Fibroblast of upper back skin (primary cell): ENCODE measurements at places on chromosomes 2 and 18.

GRCh38 chr18:68509902-68510301 lies 205.0 kb downstream of the TMX3 start:
- DNase-seq = no peak

GRCh38 chr2:204108330-204108751 lies 171.8 kb downstream of the ICOS start:
- DNase-seq = peak; percentile 31

GRCh38 chr2:85390941-85391669 lies 19.1 kb downstream of the CAPG start:
- DNase-seq = peak; percentile 25

DNA sequence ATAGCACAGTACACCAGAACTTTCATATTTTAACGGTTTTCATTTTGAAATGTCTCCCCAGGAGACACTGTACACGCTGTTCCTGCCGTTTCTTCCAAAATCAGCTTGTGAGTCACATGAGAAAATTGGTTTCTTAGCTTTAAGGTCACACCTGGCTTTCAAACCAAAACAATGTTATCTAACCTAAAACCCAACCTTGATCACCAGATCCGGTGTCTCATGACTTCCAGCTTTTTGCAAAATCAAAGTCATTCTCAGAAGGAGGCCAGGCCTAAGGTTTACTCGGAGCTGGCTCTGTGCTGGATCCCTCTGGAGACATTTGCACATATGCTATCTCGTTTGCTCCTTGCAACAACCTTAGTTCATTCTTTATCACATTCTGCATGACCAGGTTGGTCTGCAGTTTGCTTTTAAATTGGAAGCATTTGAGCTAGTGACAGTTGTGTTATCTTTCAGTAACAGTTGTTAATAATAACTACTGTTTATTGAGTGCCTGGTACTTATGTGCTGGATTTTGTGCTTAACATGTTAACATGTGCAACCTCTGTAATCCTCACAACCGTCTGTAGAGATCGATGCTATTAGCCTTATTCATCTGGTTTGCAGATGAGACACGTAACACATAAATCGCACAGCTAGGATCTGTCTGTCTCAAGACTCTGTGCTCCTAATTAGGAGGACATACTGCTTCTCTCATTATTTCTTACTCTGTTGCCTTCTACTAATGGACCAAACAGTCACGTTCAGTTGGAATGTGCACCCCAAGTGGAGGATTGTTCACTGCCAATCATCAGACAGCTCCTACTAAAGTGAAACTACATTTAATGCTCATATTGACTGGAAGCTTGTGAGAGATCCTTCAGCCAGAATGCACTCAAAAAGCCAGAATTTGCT lies 105.5 kb downstream of the RNF144A start:
- peak; percentile 44 for DNase-seq

- no peak for DNase-seq
Observed at GRCh38 chr2:76610451-76610850, 899.7 kb upstream of the GCFC2 start.

DNA sequence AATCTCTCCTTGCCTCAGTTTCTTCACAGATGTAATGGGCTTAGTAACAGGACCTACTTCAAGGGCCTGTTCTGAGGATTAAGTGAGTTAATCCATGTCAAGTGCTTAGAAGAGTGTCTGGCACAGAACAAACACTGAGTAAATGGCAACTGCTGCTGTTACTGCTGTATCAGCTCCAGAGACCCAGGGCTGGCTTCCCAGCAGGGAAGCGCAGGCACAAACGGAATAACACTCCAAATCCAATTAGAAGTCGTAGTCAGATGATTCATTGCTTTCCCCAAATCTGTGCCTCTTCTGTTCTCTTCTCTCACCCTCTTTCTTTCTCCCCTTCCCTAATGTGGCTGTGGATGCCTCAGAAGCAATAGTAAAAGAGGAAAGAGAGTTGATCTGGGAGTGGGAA lies 101.1 kb upstream of the FZD7 start:
- DNase-seq = no peak

DNA sequence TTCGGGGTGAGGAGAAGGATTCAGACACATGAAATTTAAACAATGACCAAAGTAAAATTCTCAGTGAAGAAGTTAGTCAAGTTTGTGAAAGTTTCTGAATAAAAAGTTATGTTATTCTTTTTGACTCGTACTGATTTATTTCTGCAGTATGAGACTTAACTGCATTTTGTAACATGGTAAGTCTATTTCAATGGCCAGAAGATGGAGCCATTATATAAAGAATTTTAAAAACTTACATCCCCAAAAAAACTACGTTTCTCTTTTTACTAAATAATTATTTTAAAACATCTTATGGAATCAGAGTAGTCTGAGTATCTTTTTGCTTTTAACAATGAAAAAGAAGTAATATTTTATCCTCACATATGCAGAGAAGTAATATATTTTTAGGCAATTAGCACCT lies 51.4 kb upstream of the SCN1A start:
- DNase-seq = peak; percentile 25

GRCh38 chr2:31217465-31218200 lies at the start of gene CAPN14:
TSS of gene CAPN14 (minus strand) at chr2:31217515. CDS start at chr2:31205447, 12,068 bp downstream.
- no peak for DNase-seq

DNA sequence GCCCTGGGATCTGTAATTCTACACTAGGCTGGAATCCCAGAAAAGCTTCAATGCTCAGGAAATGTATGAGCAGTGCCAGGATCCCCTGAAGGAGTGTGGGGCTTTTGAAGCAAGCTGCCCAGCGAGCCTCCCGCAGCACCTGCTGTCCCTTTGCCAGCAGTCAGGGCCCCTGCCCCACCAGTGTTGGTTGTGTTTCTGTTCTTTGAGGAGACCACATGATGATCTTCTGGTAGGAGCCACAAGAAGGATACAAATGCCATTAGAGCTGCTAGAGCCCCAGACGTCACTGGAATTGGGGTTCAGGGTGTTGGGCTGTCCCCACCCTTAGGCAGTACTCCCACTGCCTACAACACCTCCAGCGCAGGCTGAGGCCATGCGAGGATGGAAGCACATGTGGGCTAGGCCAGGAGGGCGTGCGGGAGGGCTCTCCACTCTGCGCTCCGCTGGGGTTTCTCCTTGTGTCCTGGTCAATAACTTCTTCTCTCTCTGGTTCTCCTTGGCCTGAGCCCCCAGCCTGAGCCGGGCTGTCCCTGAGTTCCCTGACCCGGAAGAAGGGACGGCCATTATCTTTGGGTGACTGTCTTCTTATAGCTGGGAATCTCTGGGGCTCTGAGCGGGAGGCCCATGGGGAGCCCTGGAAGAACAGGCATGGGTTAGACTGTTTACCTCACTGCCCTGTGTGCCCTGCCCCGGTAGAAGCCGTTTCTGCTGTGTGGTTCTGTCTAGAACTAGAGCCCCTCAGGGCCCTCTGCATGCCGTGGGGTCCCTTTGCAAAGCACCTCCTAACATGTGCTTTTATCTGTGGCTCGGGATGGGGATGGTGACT lies 73.9 kb downstream of the LRRFIP1 start:
- DNase-seq = no peak

DNA sequence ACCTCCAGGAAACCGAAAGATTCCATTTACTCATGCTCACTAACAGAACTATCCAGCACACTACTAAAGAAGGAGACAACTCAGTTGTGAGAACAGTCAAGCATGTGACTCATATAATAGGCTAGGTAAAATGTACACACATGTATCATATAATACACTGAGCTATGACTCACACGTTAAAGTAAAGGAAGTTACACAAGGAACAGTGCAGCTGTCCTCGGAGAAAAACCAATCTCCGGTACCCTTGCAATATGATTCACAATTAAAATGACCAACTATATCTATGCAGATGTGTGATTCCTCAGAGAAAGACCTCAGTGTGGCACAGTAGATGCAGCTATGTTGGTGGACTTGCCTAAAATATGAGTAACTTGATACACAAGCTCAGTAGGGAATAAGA lies 76.5 kb downstream of the STRN start:
- peak; percentile 95 for DNase-seq

GRCh38 chr2:63872571-63873328 lies 31.1 kb downstream of the UGP2 start:
- DNase-seq = peak; percentile 44

DNA sequence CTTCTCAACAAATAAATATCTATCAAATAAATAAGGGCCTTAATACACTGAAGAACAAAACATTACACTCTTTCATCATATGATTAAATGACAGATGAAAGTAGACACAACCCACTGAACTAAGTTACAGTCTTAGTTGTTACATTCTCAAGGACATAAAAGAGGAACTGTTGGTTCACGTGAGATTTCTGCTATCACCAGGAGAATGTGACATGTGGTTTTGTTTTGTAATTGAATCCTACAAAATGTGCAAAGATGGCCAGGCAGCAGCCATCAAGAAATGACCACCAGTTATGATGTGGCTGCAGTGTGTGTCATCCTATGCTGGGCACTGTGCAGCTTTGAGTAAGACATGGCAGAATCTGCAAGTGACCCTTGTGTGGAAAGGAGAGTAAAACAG lies 310.6 kb upstream of the PIK3C3 start:
- no peak for DNase-seq

DNA sequence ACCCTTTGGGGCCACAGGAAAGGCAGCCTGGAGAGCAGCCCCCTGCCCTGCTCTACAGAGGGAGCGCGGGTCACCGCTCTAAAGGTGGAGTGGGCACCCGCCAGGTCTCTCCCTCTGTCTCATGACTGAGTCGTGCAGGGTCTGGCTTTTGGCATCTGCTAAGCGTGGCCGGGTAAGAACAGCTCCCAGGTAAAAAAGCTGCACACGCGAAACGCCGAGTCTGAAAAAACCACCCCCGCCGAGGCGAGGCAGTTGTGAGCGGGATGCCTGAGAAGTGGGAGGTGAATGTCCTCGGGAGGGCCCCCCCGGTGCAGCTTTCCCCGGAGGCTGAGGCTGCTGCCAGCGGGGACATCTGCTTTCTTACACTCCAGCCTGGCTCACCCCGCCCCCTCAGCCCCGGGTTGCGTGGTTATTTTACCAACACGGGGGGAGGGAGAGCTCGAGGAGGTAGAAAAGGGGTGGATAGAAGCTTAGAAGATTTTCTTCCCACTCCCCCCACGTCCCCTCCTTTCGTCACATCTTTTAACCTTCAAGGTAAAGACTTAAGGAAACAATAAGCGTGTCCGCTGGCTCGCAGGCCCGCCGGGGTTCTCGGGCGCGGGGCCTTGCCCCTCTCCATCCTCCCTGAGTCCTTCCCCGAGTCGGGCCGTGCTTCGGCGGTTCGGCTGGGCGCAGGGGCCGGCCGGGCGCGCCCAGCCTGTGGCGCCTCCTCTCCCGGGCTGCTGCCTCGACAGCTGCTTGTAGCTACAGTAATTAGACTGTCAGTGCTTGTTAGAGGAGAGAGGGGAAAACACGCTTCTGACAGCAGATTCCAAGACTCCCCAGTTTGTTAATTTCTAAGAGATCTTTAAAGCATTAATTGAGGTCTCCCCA lies 70.6 kb upstream of the PSMD14 start:
- peak; percentile 51 for DNase-seq

DNA sequence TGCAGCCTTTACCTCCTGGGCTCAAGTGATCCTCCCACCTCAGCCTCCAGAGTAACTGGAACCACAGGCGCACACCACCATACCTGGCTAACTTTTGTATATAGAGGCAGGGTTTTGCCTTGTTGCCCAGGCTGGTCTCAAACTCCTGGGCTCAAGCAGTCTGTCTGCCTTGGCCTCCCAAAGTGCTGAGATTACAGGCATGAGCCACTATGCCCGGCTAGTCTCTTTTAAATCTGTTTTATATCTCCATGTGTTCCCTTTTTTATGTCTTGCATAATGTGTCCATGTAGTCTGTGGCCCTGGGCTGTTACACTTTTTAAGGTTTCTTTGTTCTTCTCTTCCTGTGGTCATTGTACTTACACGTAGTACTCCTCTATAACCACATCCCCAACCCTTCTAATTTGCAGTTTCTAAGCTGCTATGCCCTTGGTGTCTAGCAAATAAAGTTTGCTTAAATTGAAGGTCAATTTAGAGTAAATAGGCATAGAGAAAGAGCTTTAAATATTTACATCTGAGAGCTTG lies 168.2 kb downstream of the MCFD2 start:
- peak; percentile 18 for DNase-seq

DNA sequence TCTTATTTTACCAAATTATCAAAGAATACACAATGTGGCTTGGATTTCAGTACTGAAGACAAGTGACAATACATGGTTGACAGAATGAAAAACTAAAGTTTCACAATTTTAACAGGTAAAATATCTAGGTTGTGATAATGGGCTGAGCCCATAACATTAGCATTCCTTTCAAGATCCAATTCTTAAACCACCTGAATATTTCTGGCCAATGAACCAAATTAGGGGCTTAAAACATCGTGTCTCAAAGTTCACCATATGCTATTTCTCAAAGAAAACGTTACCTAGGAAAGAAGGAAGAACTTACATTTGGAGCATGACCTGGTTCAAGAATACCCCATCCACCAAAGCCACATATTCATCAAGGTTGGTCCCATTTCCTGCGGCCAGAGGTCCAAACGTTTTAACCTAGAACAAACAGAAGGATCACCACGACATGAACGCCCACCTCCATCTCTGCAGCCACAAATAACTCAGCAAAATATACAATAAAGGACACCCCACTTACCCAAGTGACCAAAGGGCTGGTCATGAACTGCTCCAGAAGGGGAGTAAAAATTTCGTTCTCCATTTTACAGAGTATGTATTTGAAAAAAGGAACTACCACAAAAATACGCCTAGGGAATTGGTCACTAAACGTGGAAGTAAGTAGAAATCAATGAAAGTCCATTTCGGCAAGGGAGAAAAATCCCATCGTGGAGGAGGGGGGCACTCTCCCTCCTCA lies 984 bp downstream of the CCDC88A start:
- DNase-seq = no peak

DNA sequence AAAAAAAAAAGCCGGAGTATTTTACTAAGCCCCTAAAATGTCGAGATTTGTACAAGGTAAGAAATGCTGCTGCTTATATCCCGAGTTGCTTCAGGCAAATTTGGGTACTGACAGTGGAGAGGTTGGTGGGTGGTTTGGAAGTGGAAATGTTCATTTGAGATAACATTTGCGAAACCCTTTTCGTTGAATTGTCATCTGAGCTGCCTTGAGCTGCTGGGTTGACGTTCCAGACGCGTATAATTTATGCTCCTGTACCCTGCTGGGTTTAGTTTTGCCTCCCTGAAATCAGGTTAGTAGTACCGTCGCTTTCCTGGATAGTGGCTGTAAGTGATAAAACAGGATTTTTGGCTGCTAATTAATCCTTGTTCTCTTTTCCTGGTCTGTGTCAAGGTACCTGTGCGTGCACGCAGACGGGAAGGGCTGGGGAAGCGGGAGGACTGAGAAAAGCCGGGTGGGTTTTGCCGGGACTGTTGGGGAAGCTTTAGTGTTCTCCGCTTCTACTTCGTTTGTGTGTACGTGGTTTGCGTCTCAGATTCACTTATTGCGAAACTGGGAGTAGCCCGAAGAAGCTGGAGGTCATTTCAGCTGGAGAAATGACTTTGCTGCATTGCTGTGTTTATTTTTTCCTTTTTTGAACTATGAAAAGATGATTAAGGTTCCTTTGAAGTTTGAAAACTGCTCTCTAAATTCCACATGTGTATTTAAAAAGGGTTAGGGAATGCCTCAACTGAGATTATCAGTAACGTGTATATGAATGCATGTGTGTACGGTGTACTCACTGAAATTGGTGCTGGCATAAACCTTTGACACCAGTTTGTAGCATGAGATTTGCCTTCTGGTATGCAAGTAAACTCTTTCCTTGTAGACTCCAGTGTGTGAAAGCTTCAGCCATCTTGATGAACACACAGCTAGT lies 709 bp downstream of the UGP2 start:
- DNase-seq = peak; percentile 69

GRCh38 chr2:177543007-177543760 lies 150.6 kb downstream of the AGPS start:
- DNase-seq = peak; percentile 96

GRCh38 chr2:101125374-101125773 lies 25.8 kb downstream of the TBC1D8 start:
- DNase-seq = peak; percentile 26
